IMR-90 (cell line): ENCODE measurements at places on chromosomes 13 and 19. TPM values are rescaled to one million over a fixed set of nuclear protein-coding genes. Genes with fewer than 3 reads are reported as not detected.

DNA sequence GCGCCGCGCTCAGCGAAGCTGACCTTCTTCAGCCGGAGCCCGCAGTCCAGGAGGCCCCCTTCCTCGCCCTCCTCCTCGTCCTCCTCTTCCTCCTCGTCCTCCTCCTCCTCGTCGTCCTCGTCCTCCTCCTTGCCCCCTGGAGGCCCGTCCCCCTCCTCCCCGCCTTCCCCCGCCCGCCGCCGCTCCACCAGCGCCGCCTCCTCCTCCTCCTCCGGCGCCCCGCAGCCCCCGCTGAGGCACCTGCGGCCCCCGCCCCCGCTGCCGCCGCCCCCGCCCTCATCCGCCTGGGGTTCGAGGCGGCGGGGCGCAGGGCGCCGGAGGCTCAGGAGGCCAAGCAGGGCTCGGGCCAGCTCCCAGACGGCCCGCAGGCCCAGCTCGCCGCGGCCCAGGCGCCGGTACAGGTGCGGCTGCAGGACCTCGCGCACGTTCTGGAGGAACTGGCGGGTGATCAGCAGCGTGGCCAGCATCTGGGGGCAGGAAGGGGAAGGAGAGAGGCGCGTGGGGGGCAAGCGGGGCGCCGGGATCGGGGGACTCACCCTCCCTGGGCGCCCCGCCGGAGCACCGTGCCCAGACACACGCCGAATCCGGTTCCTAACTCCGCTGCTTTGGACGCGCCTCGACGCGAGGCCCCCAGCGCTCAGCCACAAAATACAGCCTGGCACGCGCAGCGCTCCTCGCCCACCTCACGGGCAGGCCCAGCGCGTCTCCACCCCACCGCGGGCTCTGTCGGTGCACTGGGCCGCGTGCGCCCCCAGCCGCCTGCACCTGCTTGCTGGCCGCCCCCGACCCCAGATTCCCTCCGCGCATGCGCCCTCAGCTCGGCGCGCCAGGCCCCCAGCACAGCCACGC lies 5.9 kb downstream of the ANO8 start:
- DNase-seq, result no peak

GRCh38 chr13:28819046-28819730 lies 951 bp upstream of the MTUS2 start:
- peak; percentile 12 for DNase-seq

DNA sequence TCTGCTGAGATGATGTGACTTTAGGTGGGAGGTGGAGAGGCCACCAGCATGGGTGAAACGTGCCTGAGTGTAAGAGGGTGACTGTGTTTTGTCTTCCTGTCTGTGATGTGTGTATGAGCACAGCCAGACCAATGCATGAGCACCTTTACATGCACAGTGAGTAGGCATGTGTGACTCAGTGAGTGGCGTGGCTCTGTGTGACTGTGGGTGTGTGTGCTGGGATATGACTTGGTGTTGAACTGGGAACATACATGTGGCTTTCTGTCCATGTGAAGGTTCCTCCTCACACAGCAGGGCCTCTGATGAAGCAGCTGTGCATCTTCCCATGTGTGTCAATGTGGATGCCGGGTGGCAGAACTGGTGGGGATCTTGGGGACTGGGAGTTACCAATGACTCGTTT lies 19.9 kb upstream of the LGALS13 start:
- no peak for DNase-seq

DNA sequence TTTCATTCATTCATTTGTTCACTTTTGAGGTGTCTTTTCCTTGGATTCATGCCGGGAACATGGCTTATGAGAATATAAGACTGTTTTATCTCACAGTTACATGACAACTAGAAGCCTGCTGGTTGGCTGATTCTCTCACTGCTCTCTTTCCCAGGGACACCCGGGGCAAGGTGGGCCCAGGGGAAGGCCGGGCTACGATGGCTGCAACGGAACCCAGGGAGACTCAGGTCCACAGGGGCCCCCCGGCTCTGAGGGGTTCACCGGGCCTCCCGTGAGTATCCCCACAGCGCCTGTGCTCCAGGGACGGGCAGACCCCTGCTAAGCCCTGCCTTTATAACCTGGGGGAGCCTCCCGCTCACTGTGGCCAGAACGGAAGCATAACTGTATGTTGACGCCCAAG lies 121.2 kb downstream of the COL4A2 start:
- DNase-seq, result no peak

GRCh38 chr13:20378721-20379120 lies 146.6 kb upstream of the GJB6 start:
- DNase-seq, result no peak

GRCh38 chr13:66501181-66501580 lies 729.0 kb downstream of the PCDH9 start:
- peak; percentile 78 for DNase-seq

GRCh38 chr13:113814435-113814821 lies 49.4 kb downstream of the GAS6 start:
- DNase-seq, result peak; percentile 34

DNA sequence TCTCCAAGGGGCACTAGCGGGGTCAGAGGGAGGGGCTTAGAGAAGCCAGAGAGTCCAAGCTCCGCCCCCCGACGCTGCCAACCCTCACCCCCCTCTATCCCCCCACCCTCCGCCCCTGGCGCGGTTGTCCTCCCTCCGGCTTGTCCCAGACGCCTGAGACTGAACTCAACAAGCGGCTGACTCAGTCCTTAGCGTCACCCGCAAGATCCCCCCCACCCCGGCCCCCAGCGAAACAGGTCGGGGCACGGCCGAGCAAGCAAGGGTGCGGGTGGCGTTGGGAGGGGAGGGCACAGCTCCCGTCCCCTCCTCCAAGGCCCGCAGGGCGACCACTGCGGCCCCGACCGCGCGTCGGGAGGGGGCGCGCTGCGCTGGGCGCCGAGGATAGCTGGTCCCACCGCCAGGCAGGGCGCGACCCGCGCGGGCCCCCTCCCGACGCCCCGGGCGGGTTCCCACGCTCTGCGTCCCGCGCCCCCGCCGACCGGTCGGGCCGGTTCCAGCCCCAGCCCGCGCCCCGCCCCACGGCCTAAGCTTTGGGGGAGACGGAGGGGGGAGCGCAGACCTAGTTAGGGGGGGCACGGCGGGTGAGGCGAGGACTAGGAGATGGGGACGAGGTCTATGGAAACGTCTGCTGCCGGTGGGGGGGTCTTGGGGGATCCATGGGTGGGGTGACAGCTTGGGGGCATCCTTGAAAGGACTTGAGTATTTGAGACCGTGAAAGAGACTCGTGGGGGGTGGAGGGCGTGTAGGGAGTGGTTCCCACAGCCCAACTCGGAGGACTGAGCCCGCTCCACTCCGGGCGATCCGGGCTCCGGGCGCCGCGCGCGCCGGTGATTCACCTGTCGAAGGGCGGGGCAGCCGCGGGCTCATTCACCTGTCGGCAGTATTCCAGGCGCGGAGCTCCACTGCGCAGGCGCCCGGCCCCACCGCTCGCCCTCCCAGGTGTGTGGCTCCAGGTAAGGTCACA lies 5.1 kb downstream of the NOTCH3 start:
- peak; percentile 61 for DNase-seq

- no peak for DNase-seq
Measured at GRCh38 chr19:6023936-6024335, 46.0 kb upstream of the RANBP3 start.

ATP1A3 gene
- total RNA-seq, result under 0.01 TPM in 2 replicates

HS6ST3 gene
- not detected in 2 replicates for total RNA-seq

FCAR gene
- total RNA-seq, result not detected in 2 replicates

SIGLEC14 gene
- not detected in 2 replicates for total RNA-seq

TMEM86B gene
- 0.18 and 0.28 TPM in 2 replicates for total RNA-seq

KLK4 gene
- total RNA-seq, result not detected in 2 replicates
